Effector memory CD4-positive, alpha-beta T cell (primary cell): ENCODE measurements at places on chromosomes 6 and 20.

DNA sequence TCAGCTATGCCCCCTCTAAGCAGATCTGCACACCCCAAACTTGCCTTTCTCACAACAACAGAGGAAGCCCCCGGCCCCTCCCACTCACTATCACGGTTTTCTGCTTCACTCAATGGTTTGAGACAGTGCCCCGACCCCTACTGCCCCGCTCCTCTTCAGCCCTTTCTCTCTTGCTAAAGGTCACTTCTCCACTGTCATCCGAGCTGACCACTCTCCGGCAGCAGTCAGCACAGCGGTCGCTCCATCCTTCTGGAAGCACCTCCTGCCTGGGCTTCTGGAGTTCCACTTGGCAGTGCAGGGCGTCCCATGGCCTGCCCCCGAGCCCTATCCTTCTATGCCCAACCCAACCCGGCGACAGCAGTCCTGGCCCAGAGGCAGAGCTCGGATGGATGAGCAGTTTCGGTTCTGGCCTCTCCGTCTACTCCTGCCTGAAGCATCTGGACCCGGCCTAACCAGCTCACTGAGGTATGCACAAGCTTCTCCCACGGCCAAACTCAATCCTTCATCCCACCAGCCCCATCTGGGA lies 4.1 kb downstream of the CTSZ start:
- H3K4me3 ChIP-seq = no peak overlapping the region
- H3K27ac ChIP-seq = no peak overlapping the region
- H3K36me3 ChIP-seq = peaks cover 6% of the 10 kb centered on the region
- no peak for DNase-seq
- H3K4me1 ChIP-seq = peaks cover 31% of the 10 kb centered on the region
- no peaks in the 10 kb centered on the region for H3K27me3 ChIP-seq

- H3K36me3 ChIP-seq = no peaks in the 10 kb centered on the region
- no peak overlapping the region for H3K27ac ChIP-seq
- H3K27me3 ChIP-seq = no peaks in the 10 kb centered on the region
- no peak overlapping the region for H3K4me3 ChIP-seq
- DNase-seq = no peak
Observed at GRCh38 chr20:1085492-1086276, 32.7 kb upstream of the PSMF1 start.

- H3K4me3 ChIP-seq = no peak overlapping the region
- DNase-seq = no peak
- H3K27me3 ChIP-seq = no peaks in the 10 kb centered on the region
- H3K27ac ChIP-seq = no peak overlapping the region
- no peaks in the 10 kb centered on the region for H3K36me3 ChIP-seq
Observed at GRCh38 chr6:132275066-132275970, 126.0 kb downstream of the MOXD1 start.

DNA sequence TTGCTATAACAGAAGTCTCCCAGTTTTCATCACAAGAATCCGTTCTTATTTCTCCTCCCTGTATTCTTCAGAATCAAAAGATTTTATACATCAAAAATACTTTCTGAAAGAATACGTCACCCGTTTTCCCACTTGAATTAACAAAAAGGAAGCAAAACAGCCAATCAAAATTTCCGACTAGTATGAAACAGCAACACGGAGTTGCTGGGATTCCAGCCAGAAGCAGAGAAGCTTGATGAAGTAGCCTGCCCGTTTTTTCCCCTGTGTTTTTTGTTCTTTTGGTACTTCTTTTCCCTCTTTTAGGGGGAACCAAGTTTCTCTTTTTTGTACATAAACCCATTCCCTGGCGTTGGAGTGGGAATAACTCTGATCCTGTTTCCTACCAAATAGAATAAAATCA lies 14.6 kb downstream of the TXLNB start:
- H3K36me3 ChIP-seq = no peaks in the 10 kb centered on the region
- H3K27ac ChIP-seq = no peak overlapping the region
- no peak overlapping the region for H3K4me3 ChIP-seq
- H3K4me1 ChIP-seq = peaks cover 5% of the 10 kb centered on the region
- H3K27me3 ChIP-seq = no peaks in the 10 kb centered on the region
- DNase-seq = no peak

- peaks cover 21% of the 10 kb centered on the region for H3K4me1 ChIP-seq
- H3K27ac ChIP-seq = peak overlapping the region; percentile 64
- peak overlapping the region; percentile 35 for H3K4me3 ChIP-seq
- H3K27me3 ChIP-seq = no peaks in the 10 kb centered on the region
Observed at GRCh38 chr6:25404693-25405169, 125.6 kb downstream of the CARMIL1 start.
